ENCODE measurements at places on chromosomes 2 and 18.

DNA sequence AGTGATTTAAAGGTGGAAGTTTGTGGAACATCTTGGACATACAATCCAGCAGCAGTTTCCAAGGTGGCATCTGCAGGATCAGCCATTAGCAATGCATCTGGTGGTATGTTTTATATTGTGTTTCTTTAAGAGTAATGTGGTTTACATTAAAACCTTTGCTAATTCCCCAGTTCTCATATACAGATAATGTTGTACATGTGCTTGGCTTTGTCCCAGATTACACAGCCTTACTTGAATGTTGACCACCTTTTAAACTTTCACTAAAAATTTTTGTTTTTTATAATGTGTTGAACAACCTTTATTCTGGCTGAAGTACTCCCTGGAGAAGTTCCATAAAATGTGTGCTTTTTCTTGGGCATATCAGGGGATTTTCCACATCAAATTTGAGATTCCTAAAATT lies 57.5 kb downstream of the MIB1 start:
- no peak for DNase-seq

DNA sequence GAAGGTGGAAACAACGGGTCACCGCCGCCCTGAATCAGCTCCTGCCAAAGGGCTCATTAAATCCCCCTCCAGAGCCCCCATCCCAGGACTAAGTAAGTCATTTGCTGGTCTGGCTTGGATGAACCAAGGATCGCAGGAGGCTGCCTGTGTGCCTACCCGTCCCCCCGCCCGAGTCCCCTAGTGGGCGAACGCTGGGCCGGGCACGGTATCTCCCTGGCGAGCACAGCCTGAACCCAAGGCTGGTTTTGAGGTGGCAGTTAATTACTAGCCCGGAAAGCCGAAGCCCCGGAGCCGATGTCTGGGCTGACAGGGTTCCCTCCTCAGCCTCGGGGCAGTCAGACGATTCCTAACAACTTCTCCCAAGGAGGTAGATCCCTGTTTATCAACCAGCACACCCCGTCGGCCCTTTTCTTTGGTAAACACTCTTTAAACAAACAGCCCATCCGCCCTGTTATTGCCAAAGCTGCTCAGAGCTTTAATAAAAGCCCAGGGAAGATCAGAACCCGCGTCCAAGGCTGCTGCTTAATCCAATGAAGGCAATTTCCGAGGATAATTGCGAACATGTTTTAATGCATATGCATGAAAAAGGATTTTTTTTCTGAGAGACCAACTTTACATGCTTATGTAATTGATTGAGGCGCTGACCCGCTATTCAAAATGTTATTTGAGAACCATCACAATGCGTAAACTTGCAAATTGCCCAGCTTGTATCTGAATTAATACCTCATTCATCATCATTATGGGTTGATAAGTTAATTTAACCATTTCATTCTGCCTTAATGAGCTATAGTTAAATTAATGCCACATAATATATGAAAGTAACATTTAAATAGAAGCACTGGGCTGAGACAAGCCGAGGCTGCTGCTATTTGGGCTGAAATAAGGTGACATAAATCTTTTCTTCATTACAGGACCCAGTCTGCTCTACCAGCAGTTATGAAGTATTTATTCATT lies 10.5 kb downstream of the EVX2 start:
- no peak for DNase-seq

DNA sequence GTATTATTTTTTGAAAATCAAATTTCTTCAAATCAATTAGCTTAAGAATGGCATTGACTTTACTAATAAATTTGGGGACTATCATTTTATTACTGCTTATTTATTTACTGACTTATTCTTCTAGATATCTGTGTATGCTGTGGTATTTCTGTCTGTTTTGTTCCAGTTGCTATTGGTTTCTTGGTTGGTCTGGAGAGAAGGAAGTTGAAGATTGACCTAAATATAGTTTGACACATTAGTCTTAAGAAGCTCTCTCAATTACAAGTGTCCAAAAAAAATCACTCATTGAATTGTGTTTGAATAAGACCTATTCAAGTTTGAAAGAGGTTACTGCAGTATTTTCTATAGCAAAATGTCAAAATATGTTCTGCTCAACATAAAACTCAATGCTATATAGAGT lies 153.3 kb upstream of the KYNU start:
- no peak for DNase-seq

- no peak for DNase-seq
Observed at GRCh38 chr18:35578481-35578880, 3.1 kb upstream of the GALNT1 start.

GRCh38 chr2:54672590-54673456 lies 50.6 kb upstream of the EML6 start:
- DNase-seq, result no peak

- DNase-seq, result no peak
Observed at GRCh38 chr2:96241900-96242611, 23.7 kb downstream of the TMEM127 start.

GRCh38 chr2:223027442-223027841 lies 24.5 kb upstream of the KCNE4 start:
- peak; percentile 63 for DNase-seq

- no peak for DNase-seq
Observed at GRCh38 chr2:46410273-46411244, 68.8 kb upstream of the TMEM247 start.

DNA sequence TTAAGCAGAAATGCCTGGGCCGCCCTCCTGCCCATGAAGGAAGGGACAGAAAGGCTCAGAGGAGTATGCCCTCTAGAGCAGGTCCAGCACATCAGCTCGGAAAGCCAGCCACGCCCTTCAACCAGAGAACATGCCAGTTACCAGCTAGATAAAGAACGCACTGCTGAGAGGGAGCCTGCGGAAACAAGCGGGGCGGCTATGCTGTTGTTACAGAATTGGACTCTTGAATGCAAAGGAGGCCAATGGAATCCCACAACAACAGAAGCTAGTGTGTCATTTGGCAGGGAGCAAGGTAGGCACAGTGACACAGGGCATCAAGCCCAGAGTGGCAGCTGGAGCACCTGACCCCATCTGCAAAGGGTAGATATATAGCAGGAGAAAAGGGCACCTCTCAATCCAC lies 242.9 kb upstream of the ID2 start:
- DNase-seq, result no peak

DNA sequence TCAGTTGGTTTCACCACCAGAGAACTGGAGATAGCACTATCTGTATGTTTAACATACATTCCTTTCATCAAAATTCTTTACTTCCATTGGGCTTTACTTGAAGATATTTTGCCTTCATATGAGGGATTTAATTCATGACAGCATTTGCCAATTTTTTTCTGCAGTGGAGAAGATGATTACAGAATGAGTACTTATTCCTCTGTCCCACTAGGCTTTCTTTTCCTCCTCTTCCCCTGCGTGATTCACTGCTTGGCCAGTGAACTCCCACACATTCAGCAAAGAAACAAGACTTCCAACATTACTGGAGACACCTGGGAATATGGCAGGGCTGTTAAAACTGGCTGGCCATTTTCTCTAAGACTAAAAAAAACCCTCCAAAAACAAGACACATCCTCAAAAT lies 425.8 kb upstream of the KCNH7 start:
- DNase-seq, result no peak

DNA sequence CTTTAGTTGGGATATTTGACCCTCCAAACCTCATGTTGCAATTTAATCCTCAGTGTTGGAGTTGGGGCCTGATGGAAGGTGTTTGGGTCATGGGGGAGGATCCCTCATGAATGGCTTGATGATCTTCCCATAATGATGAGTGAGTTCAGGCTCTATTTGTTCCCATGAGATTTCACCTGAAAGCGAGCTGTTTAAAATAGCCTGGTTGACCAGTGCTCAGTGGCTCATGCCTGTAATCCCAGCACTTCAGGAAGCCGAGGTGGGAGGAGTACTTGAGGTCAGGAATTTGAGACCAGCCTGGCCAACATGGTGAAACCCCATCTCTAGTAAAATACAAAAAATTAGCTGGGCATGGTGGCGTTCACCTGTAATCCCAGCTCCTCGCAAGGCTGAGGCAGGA lies 14.9 kb upstream of the PSME4 start:
- DNase-seq, result no peak

DNA sequence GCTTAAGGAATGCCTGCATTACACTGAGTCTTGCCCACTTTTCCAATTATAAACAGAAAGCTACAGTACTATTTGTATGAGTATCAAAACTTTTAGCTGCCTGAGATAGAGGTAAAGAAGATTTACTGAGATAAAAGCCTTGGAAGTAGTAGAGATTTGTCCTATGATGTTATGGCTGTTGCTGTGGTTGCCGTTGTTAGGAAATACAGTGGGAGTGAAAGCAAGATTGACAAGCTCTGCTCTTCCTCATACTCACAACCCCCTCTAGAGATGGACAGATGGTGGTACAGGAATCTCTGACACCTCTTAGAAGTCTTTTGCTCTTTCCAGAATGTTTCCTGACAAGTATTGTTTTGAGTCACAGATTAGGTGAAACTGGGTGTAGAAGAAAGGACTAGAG lies 242.5 kb downstream of the RPIA start:
- no peak for DNase-seq

GRCh38 chr2:150606380-150607060 lies 119.1 kb upstream of the RND3 start:
- no peak for DNase-seq

DNA sequence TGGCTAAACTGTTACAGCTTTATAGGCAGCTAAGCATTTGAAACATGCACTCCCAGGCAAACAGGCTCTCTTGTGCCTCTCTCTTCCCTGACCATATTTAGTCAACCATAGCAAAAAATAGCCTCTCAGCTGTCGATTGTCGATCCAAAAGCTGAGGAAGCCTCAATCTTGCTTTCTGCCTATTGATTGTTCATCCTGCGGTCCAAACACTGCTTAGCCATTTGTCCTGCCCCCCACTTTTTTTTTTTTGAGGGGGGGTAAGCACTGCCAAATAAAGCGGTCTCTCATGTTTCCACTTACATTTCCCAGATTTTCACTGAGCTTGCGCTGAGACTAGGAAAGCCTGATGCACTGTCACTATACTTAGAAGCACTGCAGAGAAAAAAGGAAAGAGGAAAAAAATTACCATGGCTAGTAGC lies 90.8 kb downstream of the MIB1 start:
- DNase-seq, result no peak

- DNase-seq, result no peak
Observed at GRCh38 chr2:128282976-128283810, 35.5 kb downstream of the HS6ST1 start.

DNA sequence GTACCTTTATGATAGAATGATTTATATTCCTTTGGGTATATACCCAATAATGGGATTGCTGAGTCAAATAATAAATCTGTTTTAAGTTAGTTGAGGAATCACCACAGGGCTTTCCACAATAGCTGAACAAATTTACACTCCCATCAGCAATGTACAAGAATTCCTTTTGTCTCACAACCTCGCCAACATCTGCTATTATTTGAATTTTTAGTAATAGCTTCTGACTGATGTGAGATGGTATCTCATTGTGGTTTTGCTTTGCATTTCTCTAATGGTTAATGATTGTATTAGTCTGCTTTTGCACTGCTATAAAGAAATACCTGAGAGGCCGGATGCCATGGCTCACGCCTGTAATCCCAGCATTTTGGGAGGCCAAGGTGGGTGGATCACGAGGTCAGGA lies 1387.6 kb upstream of the ACVR2A start:
- no peak for DNase-seq

DNA sequence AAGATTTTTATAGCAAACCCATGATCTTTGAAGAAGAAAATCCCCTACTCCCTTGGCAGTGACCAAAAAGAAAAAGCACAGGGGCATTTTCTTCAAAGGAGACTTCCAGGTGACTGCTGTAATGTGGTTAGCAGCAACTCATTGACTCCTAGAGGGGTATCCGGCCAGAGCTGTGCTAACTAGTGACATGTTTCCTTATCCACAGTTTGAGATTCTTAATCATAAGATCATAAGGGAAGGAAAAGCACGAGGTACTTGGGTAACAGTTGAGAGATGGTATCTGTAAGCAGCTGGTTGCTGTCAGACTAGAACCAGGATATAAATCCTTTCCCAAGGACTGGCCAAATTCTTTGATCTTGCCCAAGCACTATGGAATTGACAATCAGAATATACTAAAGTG lies 124.7 kb downstream of the MREG start:
- no peak for DNase-seq

GRCh38 chr2:70832386-70832785 lies 3.2 kb downstream of the CD207 start:
- DNase-seq, result no peak

- DNase-seq, result no peak
Observed at GRCh38 chr18:46156124-46156745, 52.0 kb downstream of the HAUS1 start.

- no peak for DNase-seq
Observed at GRCh38 chr18:45652303-45653080, 37.2 kb downstream of the SLC14A2 start.

GRCh38 chr2:174985614-174986013 lies 19.6 kb downstream of the CHN1 start:
- DNase-seq, result peak; percentile 11

DNA sequence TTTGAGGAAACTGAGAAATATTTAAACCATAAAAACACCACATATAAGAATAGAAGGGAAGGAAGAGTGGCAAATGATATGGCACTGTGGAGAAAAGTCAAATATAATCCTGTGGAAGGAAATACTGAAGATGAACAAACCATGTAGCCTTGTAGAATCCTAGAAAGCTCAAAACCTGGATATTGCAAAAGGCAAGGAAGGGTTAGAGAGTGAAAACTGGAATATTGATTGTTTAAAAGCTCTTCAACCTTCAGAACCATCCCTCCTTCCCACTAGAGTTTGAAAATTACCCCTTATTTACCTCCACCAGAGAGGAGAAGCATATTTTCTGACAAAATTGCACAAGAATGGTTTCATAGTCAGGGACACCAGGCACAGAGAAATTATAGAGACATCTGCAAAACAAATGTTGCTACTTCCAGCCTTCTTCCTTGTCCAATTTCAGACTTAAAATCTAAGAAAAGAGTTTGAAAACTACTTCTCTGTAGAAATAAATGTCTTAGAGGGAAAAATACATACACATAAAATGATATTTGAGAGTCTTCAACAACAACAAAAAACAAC lies 48.0 kb downstream of the ANTXR1 start:
- DNase-seq, result no peak

DNA sequence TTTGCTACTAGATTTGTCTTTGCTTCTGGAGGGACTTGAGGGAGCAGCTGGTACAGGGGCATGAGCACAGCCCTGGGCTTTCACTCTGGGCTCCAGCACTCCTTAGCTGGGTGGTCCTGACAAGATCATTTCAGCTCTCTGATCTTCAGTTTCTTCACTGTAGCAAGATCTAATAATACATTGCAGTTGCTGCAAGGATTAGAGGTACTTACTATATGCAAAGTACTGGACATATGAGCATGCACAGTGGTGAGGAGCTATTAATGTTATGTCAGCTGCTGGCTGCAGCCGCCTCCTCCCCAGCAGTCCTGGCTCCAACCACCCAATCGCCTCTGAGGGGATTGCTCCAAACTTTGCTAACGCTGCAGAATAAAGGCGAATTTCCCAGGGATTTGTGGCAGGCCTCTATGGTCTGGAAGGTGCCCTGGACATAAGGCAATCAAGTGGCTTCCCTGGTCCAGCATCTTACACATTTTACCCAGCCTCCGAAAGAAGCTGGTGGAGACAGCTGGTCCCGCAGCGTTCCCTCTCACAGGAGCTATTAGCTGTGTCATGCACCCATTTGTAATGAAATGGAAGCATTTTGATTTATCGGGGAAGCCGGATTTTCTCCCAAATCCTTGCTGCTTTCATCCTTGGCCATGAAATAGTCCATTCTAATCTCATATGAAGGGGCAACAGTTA lies 96.7 kb downstream of the RHOB start:
- DNase-seq, result no peak
